ENCODE measurements at places on chromosomes 1 and 21.
A peak's percentile ranks its signal among the peaks of the same experiment; 100 is the strongest.

GRCh38 chr1:67679691-67680090 lies 5.3 kb upstream of the GADD45A start:
- no peak for DNase-seq

- no peak for DNase-seq
Measured at GRCh38 chr1:9128520-9129265, at the start of gene GPR157. GPR157 (minus strand) TSS chr1:9129102; CDS start chr1:9129027, 75 bp downstream.

DNA sequence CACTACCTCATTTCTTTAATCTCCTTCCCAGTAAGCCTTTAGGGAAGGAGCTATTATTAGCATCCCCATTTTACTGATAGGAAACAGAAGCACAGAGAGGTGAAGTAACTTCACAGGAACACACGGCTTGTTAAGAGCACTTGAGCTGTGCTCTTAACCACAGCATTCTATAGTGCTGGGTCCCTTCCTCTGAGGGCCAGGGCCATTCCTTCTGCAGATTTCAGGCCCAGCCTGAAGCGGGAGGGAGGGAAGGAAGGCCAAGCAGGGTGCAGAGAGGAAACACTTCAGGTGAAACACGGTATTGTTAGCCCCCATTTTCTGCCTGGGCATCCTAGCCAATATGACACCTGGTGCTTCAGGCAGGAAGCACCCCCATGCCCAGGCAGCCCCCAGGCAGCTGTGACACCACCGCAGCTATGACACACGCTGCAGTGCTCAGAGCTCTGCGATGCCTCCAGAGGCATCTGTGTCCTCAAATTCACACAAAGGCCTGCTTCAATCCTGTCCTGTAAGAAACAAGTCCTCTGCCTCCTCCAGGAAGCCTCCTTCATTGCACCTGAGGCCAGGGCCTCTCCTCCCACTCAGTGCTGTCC lies 4.5 kb upstream of the EXTL1 start:
- no peak for DNase-seq

DNA sequence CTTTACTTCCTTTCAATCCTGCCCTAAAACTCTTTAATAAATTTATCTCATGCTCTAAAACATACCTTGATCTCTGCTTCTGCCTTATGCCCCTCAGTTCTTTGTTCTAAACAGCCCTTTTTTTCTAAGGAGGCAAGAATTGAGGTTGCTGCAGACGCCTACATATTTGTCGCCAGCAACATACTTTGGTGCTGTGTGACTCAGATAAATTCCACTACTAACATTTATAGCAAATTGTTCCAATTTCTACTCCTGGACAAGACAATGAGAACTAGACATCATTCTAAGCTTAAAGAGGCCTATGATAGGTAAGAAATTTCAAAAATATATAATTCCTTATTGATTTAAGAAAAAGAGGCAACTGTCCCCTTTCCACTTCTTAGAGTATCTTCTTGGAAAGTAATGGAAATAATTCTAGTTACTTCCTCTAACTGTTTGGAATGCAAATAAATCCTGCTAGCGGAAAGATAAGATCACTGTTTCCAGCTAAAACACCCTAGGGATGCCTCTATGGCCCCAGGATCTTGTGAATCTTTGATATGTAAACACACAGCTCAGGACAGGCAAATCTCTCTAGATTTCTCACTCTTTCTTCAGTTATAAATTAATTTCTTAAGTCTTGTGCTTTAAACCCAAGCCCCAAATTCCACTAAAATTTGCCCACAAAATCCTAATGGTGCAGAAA lies 869.1 kb downstream of the KCNT2 start:
- DNase-seq, result no peak

DNA sequence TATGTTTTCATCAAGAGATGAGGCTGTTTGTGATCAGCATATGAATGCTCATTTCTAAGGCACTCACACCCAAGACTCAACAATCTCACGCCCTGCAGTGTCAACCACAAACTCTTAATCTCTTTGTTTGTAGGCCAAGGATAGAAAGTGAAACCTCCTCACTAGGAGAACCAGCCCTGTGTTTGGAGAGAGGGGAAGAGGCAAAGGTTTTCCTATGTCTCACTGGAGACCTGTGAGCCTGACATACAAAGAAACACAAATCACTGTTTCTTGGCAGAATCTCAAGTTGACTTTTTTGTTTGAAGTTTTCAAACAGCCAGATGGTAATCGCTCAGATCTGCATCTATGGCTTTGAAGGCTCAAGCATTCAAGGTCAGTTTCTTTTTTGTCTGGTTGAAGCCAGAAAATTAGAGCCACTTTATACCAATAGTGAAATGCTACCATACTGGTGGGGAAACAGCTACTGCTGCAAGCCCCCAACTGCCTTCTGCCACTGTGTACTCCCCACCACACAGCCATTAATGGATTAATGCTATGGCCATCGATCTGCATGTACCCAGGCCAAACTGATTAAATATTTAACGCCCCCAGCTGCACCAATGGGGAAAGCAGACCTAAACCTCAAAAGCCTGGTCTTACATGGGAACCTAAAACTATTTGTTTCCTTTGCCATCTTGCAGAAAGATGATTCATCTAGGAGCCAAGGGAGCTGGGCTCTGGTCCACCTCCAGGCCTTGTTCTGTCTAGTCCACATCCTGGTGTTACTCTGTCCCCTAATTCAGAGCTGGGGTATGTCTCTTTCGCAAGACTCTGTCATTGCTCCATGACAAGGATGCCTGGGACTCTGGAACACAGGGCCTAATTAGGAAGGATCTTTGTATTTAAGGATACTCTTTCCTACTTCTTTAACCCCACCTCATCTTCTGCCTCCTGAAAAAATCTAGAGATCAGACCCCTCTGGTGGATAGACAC lies 16.3 kb downstream of the PDZK1 start:
- DNase-seq, result no peak

GRCh38 chr1:111948209-111949171 lies 41.0 kb downstream of the KCND3 start:
- no peak for DNase-seq

- no peak for DNase-seq
Measured at GRCh38 chr1:26297057-26297790, 9.2 kb downstream of the UBXN11 start.

DNA sequence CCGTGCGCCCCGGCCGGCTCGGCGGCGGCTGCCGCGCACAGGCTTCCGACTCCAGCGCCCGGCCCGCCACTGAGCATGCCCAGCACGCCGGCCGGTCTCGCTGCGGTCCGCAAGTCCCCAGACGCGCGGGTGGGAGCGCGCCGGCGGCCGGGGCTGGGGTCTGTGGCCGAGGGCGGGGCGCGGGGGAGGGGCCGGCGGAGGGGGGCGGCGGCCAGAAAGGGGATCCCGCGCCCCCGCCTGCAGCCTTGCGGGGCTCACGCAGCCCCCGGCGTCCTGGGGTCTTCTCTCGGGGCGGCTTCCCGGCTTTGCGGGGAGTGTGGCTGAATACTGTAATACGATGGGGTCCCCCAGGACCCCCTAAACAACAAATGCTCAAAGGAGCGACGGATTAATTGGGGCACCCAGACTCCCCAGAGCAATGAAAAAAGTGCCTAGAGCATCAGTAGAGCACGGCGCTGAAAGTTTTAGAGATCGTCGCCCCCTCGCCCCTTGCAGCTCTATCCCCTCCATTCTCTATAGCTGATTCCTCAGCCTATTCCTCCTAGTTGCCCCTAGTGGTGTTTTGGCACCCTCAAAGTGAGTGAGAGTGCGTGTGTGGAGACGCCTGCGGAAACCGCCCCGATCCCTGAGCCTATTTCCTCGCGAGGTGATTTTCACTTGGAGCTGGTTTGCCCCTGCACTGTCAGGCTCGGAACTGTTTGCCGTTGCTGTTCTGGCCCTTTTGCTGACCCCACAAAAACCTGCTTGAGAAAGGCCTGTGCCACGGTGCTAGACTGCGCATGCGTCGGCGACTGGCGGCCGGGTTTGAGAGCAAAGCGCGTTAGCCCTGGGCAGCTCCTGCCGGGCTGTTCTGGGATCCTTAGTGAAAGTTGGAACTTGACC lies at the start of gene VAV3:
Gene VAV3 (minus strand): TSS at position 71 of the 882 bp plus-strand sequence. CDS start 311 bp downstream, outside the sequence.
- DNase-seq, result peak; percentile 78

GRCh38 chr1:21121764-21122471 lies 54.8 kb downstream of the EIF4G3 start:
- no peak for DNase-seq

DNA sequence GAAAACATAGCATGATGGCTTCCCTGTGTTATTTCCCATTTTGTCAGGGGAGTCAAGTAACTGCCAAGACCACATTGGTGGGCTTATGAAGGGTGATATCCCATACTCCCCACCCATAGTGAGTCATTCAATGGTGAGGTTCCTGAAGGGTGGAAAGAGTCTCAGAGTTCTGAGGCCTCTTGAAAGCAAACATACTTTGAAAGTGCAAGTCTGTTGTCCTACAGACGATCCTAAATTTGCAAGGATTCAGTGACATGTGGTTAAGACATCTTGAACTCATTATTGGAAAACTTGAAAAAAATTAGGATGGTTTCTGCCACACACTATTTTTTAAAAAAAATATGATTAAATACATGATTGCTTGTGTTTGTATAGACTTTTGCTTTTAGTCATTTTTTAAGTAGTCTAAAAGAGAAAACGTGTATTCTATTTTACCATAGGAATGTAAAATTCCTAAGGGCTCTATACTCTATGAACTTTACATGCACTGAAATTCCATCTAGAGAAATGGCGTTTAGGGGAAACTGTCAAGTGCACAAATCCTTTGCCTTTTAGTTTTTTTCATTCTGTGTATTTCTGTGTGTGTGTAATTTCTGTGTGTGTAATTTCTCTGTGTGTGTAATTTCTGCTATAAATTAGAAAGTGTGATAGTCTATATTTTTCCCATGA lies 225.5 kb upstream of the ADAMTS5 start:
- DNase-seq, result no peak

DNA sequence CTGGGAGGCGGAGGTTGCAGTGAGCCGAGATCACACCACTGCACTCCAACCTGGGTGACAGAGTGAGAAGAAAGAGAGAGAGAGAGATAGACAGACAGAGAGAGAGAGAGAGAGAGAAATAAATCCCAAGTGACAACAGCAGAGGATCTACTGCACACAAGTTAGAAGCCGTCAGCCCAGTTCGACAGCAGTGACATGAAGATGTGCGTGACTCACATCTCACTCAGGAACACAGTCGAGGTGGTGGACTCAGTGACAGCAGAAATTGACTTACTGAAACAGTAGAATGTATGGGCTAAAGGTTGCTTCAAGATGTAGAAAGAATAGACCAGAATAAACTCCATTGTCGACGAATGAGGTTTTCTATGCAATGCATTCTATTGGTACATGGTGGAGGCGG lies 77.0 kb upstream of the KRTAP19-8 start:
- DNase-seq, result no peak

DNA sequence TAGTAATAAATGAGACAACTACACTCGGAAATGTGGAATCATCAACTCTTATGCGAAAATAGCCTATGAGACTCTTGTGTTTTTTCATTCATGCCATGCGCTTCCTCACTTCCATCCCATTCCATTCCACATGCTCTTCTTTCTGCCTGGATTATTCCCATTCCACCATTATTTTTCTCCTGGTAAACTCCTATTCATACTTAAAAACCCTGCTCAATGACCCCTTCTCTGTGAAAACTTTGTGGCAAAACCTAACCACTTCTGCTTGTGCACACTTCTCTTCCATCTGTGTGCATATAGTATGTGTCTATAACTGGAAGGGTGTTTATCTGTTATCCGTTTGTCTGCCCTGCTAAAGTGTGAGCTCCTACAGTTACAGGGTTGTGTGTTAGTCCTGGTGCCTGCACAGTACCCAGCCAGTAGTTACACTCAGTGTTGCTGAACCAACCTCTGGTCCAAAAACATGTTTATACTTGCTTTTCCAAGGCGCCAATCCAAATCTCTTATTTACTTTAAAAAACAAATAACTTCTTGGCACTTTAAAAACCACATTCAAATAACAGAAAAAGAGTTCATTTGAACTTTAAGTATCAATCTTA lies 10.7 kb downstream of the EPHX1 start:
- no peak for DNase-seq

DNA sequence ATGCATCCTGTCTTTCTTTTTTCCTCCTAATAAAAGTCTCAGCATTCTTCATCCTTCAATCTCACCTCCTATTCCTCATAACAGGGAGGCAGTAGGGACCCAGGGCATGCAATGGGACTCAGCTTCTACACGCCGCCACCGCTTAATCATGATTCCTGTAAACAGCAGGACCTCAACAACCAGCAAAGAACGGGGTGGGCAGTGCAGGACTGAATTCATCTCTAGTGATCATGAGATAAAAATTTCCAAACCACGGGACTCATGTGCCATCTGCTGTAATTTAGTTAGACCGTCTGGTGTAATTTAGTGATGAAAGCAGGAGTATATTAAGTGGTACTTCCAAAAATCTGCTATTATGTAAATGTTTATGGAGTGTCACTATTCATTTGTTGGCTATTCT lies 5.4 kb downstream of the PRAMEF12 start:
- no peak for DNase-seq

- DNase-seq, result no peak
Measured at GRCh38 chr1:162347281-162347680, 29.4 kb downstream of the SPATA46 start.

GRCh38 chr1:167465018-167465417 lies 53.3 kb downstream of the CD247 start:
- DNase-seq, result no peak

GRCh38 chr1:15757016-15757543 lies 1.5 kb upstream of the FBLIM1 start:
- DNase-seq, result peak; percentile 43

- DNase-seq, result no peak
Measured at GRCh38 chr1:9852004-9852403, 28.2 kb upstream of the CLSTN1 start.

- DNase-seq, result no peak
Measured at GRCh38 chr1:54565113-54565501, 17.1 kb downstream of the ACOT11 start.

DNA sequence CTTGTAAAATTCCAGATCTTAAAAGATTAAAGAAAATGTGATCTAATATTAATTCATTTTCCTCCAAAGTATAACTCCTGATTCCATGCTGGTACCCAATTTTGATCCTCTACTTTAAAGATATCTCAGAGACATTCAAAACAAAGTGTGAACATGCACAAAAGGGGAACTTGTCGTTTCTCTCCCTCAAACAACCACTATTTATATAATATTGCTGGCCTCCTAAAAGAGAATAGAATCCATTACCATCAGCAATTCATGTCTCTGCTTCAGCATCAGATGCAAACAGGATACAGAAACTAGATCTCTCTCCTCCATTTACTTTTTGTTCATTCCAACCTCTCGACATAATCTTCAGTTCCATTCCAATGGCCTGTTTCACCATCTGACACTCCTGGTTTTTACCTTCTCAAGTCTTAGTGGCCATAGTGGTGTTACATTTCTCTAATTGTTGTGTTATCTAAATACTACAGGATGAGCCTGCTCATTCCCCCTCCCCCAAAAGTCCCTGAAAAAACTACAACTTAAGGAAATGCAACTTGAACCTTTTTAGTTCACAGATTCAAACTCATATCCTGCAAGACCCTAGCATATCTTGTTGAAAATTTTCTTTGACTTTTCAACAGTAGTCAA lies 4.1 kb downstream of the NRIP1 start:
- DNase-seq, result no peak

- no peak for DNase-seq
Measured at GRCh38 chr1:147214842-147215539, 10.1 kb downstream of the FMO5 start.

Data from NCI-H526 treated with DMSO at 0.1 percent for 48 hours (cell line).